ENCODE measurements at places on chromosomes 16 and 17.

DNA sequence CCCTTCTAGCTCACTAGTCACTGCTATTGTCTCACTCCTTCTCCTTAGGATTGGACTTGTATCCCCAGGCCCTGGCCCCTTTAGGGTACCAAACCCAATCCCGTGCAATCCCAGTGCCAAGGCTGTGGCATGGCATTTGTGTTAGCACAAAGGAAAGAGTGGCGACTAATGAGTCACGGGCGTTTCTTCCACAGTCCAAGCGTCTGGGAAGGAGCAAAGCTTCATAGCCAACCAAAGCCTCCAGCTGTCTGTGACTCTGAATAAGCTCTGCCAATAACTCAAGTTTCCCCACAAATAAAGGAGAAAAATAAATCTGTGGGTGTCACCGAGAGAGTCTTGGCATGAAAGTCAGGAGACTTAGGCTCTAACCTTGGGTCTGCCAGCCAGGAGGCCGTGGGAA, 54.6 kb upstream of the COX10 start:
- no peak for DNase-seq

- no peak for DNase-seq
Observed at GRCh38 chr16:68234188-68235107, 1.5 kb downstream of the ESRP2 start.

GRCh38 chr16:23145186-23145585, 4.1 kb downstream of the USP31 start:
- DNase-seq, result no peak

- no peak for DNase-seq
Observed at GRCh38 chr17:68505951-68506350, 6.3 kb upstream of the PRKAR1A start.

GRCh38 chr17:73932216-73932749, 271.2 kb upstream of the RPL38 start:
- no peak for DNase-seq

DNA sequence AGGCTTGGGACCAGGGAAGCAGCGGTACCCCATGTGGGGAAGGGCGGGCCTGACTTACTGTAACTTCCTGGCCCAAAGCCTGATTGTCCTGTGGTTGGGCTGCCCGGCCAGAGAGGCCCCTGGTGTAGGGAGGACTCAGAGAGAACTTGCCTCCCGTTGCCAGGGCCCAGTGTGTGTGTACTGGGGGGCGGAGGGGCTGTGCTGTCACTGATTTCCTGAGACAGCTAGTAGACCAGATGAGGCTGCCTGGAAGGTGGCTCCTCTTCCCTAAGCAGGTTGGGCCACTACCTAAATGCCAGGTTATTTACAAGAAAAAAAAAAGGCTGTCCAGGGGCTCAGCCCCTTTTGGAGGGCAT, 16.7 kb downstream of the SOCS3 start:
- no peak for DNase-seq

GRCh38 chr16:67163999-67164558, 466 bp upstream of the HSF4 start:
- DNase-seq, result no peak

DNA sequence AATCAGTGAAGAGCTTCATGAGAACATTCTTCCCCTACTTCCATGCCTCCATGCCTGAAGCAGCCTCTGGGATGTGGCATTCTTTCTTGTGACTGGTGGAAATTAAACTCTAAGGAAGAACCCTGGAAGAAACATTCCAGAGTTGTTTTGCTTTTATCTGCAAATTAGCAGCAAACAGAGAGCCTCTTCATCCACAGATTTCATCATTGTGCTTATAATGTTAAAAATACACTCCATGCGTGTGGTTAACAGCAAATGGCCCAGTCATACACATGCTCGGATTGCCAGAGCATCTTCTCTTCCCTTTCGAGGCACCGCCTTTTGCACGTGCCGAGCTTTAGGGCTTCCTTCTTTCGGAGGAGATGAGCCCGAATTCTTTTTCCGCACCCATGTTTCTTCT, 411.3 kb downstream of the SNX29 start:
- DNase-seq, result no peak

DNA sequence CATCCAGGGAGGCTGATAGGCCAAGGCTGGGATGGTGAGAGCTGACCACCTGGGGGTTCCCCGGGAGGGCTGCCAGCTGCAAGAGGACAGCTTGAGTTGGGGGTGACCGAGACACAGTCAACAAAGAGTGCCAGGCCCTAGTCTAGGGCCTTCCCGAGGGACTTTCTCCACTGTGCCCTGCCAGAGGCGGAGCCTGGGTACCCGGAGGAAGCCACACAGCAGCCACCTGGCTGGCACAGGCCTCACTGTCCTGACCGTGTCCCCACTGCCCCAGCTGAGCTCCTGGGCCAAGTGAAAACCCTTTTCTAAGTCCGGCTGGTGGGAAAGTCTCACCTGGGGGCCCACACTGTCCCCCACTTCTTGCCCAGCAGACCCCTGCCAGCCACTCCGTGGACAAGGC, 71.9 kb upstream of the GSE1 start:
- DNase-seq, result no peak

DNA sequence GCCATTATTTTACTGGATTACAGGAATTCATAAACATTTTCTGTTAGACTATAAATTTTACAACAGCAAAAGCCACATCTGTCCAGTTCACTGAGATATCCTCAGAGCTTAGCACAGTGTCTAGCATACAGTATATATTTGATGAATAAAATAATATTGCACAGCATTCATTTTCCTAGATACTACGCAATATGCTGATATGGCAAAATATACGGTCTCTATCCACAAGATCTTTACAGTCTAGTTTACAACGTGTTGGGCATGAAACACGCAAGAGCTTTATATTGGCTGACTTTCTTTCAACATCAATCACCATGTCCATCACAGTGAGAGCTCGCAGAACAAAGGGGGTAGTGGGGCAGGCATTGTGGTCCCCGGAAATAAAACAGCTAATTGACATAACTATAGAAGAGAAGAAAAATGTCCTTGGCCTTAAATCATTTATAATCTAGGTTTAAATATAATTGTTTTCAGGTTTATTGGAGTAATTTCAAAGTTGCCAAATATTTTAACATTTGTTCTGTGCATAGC, 43.5 kb downstream of the ZNF652 start:
- no peak for DNase-seq

- DNase-seq, result no peak
Observed at GRCh38 chr16:63130942-63131341, 1094.7 kb upstream of the CDH8 start.

- DNase-seq, result no peak
Observed at GRCh38 chr16:73504591-73505575, 457.0 kb upstream of the ZFHX3 start.

- DNase-seq, result no peak
Observed at GRCh38 chr16:74030000-74030706, 266.5 kb upstream of the PSMD7 start.

GRCh38 chr16:66271074-66272060, 95.1 kb upstream of the CDH5 start:
- DNase-seq, result no peak

DNA sequence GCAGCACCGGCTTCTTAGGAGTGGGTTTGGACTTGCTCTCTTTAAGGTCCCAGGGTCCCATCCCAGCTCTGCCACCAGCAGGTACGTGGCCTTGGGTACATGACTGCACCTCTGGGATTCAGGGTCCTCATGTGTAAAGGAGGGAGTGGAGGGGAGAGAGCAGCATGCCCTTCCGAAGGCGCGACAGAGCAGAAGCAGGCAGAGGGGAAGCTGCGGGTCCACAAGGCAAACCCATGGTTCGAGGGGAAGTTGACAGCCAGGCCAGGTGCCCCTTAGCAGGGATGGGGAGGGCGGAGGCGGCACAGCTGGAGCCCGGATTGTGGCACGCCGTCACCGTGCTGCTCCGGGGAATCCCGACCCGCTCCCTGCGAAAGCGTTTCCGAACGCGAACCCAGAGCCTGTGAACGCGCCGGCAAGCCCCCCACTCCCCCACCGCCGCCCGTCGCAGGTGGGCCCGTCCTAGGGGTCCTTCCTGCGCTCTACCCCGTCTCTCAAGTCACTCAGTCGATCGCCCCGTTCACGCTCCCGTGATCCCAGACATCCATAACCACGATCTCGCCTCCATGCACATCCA, 4.1 kb upstream of the TBX2 start:
- DNase-seq, result no peak

DNA sequence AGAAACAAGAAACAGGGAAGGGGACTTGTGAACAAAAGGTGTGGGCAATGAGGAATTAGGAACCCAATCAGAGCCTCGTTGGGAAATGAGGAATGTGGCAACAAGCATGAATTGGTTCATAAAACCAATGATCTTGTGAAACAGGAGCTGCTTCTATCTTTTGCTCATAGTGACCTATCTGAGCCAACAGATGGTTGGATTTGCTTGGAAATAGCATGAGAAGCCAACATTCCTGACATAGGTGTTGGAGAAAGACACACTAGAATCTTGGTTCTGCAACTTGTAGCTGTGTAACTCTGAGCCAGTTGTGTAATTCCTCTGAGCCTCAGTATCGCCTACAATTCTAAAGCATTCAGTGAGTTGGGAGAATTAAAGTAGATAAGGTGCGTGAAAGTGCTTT, 251.9 kb upstream of the AXIN2 start:
- DNase-seq, result no peak

DNA sequence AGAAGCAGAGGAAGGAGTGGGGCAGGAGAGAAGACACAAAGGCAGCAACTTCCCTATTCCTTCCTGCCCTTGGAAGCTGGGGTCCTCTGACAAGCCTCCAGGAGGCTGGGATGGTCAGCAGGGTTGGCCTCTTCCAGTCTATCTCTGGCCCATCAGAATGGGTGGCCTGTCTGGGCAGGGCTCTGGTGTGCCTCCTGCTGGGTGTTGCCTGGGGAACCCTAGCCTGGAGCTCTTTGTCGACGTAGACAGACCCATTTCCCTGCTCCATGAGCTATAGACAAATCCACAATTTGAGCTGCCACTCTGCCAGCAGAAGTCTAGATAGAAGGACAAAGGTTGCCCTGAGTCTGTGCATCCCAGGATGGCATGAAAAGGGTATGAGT, 11.4 kb downstream of the IGFBP4 start:
- no peak for DNase-seq

DNA sequence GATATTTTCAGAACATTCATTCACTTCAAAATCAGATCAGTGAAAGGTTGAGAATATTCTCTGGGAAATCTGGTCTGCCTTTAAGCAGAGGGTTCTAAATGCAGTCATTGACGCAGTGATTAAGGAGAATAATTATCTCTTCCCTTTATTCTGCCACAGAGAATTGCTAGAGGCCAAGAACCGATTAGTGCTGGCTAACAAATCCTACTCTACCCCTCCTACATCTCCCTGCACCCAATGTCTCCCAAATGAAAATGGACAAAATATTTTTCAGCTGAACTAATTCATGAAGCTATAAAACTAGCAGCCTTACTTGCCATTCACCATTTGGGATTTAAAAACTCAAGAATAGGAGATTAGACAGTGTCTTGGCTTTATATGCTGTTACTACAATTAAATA, 185.5 kb upstream of the SOX9 start:
- DNase-seq, result no peak

DNA sequence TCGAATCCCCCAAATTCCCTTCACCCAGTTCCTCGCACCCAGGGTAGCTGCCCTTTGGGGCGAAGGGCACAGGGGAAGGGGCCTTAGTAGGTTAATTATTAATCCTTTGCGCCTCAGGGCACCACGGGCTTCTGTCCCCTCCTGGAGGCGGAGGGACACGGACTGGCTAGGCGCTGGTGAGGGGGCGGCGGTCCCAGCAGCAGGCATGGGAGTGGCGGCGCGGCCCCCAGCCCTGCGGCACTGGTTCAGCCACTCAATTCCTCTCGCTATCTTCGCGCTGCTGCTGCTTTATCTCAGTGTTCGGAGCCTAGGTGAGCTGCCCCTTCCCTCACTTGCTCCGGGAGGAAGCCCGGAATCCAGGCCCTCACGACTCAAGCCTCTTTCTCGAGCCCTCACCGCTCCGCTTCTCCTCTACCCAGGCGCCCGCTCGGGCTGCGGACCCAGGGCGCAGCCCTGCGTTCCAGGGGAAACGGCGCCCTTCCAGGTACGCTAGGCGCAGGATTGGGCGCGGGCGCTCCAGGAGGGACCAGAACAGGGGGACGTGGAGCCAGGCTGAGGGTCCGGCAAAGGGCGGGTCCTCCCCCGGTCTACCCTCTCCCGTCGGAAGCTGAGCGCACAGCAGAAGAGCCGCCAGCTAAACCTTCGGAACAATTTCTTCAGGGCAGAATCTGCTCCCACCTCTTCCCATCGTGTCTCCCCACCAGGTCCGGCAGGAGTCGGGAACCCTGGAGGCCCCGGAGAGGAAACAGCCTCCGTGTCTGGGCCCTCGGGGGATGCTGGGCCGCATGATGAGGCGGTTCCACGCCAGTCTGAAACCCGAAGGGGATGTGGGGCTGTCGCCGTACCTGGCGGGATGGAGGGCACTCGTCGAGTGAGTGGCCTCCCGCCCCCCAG, at the start of gene GLTPD2:
Gene GLTPD2, plus strand, starts transcription at position 158 of the 894 bp plus-strand sequence. Its CDS starts 48 bp downstream, at position 206.
- DNase-seq, result no peak

DNA sequence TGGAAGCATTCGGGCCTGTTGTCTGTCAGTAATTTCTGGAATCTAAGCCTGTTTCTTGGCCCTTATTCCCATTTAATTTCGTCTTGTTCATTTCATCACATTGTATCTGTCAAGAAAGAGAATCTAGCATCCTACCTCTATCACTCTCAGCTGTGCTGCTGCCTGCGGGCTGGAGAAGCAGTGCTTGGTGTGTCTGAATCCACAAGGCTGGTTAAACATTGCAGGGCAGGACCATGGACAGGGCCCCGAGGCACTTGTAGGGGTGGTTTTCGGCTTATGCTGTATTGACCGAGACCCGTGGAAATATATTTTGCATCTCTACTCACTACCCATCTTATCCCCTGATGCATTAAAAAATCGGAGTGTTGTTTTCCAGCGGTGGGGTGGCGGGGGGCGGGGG, 3.1 kb downstream of the RAB11FIP4 start:
- DNase-seq, result no peak

DNA sequence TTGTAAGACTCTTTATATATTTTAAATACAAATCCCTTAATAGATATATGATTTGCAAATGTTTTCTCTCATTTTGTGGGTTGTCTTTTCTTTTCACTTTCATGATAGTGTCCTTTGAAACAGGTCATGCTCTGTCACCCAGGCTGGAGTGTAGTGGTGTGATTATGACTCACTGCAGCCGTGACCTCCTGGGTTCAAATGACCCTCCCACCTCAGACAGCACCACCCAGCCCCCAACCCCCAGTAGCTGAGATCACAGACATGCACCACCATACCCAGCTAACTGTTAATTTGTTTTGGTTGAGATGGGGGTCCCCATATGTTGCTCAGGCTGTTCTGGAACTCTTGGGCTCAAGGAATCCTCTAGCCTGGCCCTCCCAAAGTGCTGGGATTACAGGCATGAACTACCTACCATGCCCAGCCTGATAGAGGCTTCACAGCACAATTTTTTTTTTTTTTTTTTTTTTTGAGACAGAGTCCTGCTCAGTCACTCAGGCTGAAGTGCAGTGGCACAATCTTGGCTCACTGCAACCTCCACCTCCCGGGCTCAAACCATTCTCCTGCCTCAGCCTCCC, 18.5 kb upstream of the TMIGD1 start:
- DNase-seq, result no peak
